Activated CD8-positive, alpha-beta memory T cell treated with anti-CD3 and anti-CD28 coated beads, Interleukin-2, amount 10 ng/mL, durations not matched to agents 7 days and 5 days (primary cell): ENCODE measurements at places on chromosomes 11 and 22. TPM values are rescaled to one million over a fixed set of nuclear protein-coding genes. Genes with fewer than 3 reads are reported as not detected.

The SCGB1D4 gene
- not detected for total RNA-seq

The SHANK2 gene
- total RNA-seq = not detected

DNA sequence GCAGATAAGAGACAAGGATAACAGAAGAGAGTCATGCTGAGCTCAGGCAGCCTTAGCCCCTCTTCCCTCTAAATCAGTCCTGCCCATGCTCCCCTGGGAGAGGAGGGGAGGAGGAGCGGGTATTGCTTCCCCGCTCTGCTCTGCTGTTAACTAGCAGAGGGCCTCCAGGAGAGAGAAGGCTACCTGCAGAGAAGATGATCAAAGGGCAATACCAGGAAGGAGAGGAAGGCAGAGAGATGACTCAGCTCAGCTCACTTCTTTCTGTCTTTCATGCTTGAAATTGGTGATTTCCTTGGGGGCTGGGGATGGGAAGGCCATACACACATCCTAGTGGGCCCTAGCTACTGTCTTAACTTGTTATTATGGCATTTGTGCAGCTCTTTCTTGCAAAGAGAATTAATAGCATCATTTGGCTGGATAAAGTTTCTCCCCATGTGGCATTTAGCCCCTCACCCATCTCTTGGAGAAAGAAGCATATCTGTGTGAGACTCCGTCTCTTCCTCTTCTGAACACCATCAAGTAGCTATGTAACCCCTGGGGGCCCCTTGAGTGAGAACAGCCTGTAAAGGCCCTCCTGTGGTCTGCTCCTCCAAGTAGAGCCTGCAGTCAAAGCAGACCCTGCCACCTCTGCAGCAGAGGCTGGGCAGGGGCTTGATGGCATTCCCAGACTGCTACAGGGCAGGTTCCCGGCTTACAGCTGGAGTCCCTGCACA, 33.4 kb upstream of the AMOTL1 start:
- no peak for DNase-seq

DNA sequence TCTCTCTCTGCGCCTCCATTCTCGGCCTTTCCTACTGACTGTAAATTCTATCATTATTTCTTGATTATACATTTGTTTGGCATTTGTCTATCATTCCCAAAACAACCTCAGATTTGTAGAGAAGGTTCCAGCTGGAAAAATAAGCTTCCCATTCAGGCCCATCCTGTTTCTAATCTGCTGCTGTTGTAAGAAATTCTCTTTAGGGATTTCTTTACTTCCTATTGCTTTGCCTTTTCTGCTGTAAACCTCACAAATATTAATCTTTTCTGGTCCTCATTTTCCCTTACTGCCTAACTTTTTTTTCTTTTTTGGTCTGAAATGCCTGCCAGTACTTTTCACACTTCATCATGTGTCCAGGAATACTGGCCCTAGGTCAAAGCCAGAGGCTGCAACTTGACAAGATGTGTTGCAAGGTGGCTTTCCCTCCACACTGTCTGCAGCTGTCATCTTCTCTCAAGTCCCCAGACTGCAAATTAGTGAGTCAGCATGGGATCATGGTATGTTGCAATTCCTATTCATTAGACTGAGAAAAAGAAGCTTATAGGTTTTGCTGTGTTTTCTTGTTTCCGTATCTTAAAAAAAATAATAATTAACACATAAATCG, 858.7 kb upstream of the CHORDC1 start:
- DNase-seq = no peak

DNA sequence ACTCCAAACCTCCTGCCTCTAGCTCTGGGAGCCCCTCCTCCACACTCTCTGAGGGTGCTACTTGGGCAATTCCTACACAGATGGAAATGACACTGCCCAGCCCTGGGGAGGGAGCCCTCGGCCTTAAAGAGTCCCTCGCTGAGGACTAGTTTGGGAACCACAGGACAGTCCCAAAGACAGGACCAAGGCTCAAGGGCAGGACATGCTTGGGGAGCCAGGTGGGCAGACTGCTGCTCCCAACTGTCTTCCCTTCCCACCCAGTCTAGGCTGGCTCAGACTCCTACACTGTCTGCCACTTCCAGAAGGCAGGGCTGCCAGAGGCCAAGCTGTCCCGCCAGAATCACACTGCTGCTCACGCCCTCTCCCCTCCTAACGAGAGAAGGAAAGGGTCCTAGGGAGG, 9.8 kb downstream of the ARRB1 start:
- DNase-seq = no peak

- no peak for DNase-seq
Observed at GRCh38 chr11:104465321-104465720, 301.4 kb upstream of the PDGFD start.

DNA sequence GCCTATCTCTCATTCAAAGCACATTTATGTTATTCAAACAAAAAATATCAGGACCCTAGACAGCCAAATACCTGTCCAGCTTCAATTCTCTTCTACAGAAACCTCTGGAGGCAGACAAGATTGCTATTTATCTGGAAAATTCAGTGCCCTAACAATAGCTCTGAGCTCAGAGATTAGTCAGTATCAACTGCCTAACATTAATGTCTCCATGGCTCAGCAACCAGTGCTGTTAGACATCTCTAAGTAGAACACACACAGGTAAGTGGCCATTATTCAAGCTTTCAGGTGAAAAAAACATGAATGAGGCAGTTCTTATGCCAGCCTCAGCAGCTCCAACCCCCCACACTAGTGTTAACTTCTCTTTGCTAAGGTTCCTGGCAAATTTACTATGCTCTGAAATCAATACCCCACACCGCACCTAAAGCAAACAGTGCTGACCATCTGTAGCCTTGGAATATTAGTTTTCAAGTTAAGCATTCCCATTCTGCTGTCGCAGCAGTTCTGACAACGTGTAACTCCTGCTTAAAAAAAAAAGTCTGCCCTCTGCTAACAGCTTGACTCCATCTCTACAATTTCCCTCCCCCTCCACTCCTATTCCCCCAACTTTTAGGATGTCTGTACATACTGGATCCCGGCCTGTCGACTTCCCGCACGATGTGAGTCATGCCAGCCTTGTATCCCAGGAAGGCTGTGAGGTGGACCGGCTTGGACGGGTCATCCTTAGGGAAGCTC, 1.5 kb downstream of the RPL3 start:
- no peak for DNase-seq

The SCN2B gene
- total RNA-seq = not detected

- no peak for DNase-seq
Observed at GRCh38 chr11:44313761-44314489, 4.0 kb upstream of the ALX4 start.

The IGLL5 gene
- total RNA-seq = not detected

DNA sequence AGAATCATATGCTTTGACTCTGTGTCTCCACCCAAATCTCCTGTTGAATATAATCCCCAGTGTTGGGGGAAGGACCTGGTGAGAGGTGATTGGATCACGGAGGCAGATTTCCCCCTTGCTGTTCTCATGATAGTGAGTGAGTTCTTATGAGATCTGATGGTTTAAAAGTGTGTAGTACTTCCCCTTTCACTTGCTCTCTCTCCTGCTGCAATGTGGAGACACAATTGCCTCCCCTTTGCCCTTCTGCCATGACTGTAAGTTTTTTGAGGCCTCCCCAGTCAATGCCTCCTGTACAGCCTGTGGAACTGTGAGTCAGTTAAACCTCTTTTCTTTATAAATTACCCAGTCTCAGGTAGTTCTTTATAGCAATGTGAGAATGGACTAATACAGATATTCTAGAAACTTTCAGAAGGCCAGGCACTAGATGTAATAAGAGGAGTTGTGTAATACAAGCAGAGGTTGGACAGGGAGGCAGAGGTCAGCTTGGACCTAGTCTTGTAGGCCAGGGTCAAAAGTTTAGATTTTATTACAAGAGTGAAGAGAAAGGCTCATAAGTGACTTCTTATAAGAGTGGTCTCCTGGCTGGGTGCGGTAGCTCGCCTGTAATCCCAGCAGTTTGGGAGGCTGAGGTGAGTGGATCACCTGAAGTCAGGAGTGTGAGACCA, 9.3 kb upstream of the SERPING1 start:
- no peak for DNase-seq

The NXPE1 gene
- total RNA-seq = not detected

GRCh38 chr11:12189543-12190235, 79.3 kb downstream of the MICAL2 start:
- DNase-seq = peak; percentile 66

DNA sequence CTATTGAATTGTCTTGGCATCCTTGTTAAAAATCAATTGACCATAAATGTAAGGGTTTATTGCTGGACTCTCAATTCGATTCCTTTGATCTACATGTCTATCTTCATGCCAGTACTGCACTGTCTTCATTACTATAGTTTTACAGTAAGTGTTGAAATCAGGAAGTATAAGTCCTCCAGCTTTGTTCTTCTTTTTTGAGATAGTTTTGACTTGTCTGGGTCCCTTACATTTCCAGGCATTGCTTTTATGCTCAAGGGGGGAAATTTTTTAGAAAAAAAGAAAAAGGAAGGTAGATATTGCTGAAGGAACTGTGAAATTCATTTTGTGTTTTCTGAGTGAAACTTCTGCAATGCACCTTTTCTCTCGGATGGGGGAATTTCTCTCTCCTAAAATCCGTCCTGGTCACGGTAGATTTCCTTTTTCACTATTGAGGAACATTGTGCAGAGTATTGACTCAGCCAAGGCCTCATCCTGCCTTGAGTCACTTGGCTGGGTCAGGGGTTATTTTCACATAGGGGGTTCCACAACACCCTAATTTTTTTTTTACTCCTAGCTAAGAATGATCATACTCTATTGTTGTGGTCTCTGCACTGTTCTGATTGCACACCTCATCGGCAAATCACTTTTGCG, 2.8 kb upstream of the ACER3 start:
- DNase-seq = no peak

The CDC42EP1 gene
- 0.42 TPM for total RNA-seq

GRCh38 chr11:87422566-87422965, 384.8 kb downstream of the TMEM135 start:
- no peak for DNase-seq

DNA sequence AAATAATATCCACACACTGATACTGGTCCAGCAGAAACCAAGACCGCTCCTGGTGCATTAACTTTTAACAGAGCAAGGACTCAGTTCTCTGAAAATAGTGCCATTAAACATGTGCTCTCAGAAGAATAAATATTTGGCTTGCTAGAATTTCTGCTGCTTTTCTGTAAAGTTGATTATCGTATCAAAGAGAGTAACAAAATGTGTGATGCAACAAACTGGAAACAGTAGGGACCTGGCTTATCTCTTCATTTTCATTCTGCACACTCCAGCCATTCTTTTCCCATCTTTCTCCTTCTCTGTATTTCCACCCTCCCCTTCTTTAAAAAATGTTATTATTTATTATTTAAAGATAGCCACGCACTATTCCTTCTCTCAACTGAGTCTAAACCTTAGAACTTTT, 43.9 kb downstream of the WT1 start:
- no peak for DNase-seq

GRCh38 chr11:110776081-110776480, 63.8 kb upstream of the ARHGAP20 start:
- DNase-seq = no peak

GRCh38 chr22:50581950-50582492, 628 bp downstream of the CHKB start:
- peak; percentile 63 for DNase-seq

- no peak for DNase-seq
Observed at GRCh38 chr22:40183029-40183581, 5.4 kb downstream of the TNRC6B start.

- no peak for DNase-seq
Observed at GRCh38 chr22:26534874-26535602, 22.8 kb upstream of the TFIP11 start.
